ENCODE measurements at places on chromosomes 13 and 19. TPM values are rescaled to one million over a fixed set of nuclear protein-coding genes. Genes with fewer than 3 reads are reported as not detected.
A peak's percentile ranks its signal among the peaks of the same experiment; 100 is the strongest.

DNA sequence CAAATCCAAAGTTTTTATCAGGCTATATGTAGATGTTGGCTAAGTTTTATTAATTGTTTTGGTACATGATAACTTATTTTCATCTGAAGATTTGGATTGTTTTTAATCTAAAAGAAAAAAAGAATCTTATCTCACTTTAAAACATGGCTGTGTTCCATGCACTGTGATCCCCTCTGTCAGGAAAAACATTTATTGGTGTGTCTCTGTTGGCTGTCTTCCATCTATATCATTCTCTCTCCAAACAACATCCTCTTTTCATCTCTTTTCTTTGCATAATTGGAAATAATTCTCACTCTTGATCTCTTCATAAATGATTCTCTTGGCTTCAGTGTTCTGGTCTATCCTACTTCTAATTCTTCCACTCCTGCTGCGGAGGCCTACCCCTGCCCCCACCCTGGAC, 4.2 kb downstream of the NALCN start:
- DNase-seq, result no peak

GRCh38 chr19:16614941-16615340, 13.1 kb downstream of the MED26 start:
- DNase-seq, result no peak

DNA sequence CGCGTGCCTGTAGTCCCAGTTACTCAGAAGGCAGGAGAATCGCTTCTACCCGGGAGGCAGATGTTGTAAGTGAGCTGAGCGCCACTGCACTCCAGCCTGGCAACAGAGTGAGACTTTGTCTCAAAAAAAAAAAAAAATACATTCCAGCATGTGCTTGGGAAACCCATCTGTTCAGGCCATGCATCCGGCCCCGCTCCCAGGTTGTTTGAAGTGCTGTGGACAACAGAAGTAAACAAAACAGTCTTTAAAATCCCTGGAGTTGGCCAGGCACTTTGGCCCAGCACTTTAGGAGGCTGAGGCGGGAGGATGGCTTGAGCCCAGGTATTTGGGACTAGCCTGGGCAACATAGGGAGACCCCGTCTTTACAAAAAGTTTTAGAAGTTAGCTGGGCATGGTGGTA, 3.2 kb upstream of the PTPRS start:
- no peak for DNase-seq

DNA sequence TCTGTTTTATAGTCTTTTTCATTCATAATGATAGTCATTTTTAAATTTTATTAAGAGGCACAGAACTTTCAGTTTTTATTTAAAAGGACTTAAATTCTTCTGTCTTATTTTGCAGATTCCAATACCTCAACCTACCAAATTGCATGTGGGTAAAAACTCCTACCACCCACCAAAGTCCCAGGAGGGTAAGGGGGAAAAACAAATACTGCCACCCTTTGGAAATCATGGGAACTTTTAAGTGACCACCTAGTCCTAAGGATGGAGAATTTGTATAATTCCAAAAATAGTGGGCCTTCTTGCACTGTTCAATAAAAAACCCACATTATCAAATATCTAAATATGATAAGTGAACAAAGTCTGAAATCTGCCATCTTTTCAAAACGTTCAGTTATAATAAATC, 9.7 kb downstream of the SUPT20H start:
- no peak for DNase-seq

GRCh38 chr19:289651-290371, 1.4 kb downstream of the PLPP2 start:
- peak; percentile 45 for DNase-seq

GRCh38 chr13:42981317-42981716, 10.7 kb downstream of the EPSTI1 start:
- DNase-seq, result no peak

The SGCG gene
- 0.79 TPM for polyA plus RNA-seq

The ZNF154 gene
- 20.3 TPM for polyA plus RNA-seq

The STX10 gene
- polyA plus RNA-seq, result 49.0 TPM
